Muscle of leg (tissue), 16 donors: ENCODE measurements at places on chromosomes 6 and 20. TPM values are rescaled to one million over a fixed set of nuclear protein-coding genes. Genes with fewer than 3 reads are reported as not detected.
A peak's percentile ranks its signal among the peaks of the same experiment; 100 is the strongest.

GRCh38 chr6:74941424-74941823 is 264.4 kb downstream of the COL12A1 start:
- DNase-seq, result peak; percentile 95

Gene SUPT3H
- 10.7 TPM for polyA plus RNA-seq

DNA sequence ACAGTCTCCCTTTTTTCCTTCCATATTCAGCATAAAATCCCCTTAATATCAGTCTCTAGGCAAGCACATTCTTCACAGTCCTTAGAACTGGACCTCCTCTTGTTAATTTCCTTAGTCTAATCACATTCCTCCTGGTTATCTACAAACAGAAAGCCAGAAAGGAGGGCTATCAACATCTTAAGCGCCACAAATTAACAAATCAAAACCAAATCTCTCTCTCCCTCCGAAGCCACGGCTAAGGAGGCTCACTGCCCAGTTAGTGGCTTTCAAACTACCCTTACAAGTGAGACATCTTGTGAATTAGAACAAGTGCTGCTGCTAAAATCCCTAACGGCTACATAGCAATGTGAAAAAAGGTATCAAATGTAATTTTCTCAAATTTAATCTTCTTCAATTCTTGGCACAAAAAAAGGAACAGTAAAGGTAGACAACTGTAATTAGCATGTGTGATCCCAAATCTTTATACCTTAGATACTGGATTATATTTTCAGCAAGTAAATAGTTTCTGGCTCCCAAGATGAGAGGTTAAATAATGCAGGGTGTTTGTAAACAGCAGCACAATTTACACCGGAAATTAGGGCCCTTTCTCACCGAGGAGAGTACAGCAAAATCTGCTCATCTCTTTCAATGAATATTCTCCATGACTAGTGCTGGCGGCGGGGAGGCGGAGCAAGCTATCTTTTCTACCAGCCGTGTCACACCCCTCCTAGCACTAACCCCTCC is 1.4 kb upstream of the TRIM39 start:
- no peak for DNase-seq

DNA sequence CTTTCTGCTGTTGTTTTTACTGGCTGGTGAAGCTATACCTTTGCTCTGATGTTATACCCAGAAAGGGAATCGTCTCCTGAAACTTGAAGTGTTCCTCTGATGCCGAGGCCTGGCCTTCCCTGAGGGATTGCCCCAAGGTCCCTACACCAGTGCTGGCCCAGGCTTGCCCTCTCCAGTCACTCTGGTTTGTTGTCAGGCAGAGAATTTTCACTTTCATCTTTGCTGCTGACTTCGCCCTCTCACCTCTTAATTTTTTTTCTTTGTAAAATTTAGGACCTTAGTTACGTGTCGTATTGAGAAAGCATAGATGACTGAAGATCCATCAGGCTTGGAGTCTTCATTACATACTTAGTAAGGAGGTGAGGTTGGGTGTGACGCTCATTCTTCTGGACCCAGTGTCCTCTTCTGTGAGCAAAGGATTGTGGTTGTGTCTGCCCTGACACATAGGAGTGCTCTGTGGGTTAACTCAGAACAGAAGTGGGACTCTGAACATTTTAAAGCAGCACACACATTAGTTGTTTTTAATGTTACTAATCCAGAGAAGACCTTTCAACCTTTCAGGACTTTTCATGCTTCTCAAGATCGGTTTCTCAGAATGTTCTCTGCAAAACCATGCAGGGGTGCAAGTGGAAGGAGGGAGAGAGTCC is 45.4 kb downstream of the TULP4 start:
- no peak for DNase-seq

DNA sequence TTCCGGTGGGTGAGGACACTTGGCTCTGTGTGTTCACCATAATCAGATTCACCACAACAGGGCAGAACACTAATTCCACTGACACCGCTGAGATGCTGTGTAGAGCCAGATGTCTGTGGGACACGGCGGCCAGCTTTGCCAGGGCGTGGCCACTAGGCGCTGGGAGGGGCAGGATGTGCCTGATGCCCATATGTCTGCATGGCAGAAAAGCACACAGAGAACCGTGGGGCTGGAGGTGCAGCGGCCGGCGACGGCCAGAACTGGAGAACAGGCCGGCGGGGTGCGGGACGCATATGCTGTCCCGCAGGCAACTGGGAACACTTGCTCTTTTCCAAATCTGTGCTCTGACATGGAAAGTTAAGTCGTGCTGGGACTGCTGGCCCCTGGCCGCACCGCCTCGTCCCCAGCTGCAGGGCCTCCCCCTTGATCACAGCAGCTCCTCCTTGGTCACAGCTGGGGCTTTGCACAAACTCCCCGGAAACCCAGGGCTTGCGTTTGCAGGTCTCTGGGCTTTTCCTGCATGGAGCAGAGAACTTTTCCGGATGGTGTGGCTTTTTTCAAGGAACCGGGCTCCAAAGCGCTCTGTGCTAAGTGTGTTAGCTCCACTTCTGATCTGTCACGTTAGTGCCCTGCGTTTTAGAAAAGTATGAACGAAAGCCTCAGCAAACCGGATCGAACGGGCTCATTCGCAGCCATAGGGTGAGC is 31.1 kb downstream of the NTSR1 start:
- peak; percentile 70 for DNase-seq

GRCh38 chr6:155260686-155261085 is 3.1 kb upstream of the CLDN20 start:
- DNase-seq, result no peak

DNA sequence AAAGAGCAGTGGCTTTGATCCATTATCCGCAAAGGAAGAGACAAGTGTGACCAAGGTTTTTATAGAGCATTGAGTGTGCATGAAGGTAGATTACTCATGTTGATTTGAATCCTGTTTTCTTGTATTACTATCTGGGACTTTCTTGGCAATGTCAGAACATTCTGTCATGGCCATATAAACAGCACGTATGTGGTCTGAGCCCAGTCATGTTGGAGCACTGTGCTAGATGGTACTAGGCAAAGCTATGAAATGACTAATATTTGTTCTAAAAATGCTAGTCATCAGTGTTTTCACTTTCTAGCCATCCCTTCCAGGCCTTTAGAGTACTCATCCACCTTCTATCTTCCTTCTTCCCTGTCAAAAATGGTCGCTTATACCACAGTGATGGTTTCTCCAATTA is 278.6 kb upstream of the FLRT3 start:
- no peak for DNase-seq

Gene PSMF1
- polyA plus RNA-seq, result 96.7 TPM

Gene OR2W1
- not detected for polyA plus RNA-seq

Gene OXT
- polyA plus RNA-seq, result 0.92 TPM

- DNase-seq, result no peak
Measured at GRCh38 chr20:17381724-17382123, 149.5 kb downstream of the BFSP1 start.

DNA sequence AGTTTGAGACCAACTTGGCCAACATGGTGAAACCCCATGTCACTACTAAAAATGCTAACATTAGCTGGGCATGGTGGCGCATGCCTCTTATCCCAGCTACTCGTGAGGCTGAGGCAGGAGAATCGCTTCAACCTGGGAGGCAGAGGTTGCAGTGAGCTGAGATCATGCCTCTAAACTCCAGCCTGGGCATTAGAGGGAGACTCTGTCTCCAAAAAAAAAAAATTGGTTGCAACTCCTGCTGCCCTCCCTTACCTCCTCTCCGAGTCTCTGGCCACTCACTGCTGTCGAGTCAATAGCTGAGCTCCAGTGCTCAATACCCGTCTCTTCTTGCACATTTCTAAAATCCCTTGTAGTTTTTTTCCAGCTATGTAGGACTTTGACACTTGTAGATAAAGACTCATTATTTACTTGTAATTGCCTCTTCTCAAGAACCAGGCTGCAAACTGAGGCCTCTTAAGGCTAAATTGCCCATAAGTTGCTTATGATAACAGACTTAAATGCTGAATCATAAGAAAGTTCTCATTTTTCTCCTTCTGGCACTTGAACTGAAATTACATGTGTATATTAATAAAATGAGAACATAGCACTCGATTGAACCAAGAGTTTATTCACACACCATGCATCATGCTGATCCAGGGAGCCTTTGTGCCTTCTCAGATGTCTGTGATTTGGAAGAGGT is 13.8 kb downstream of the HECA start:
- DNase-seq, result no peak

DNA sequence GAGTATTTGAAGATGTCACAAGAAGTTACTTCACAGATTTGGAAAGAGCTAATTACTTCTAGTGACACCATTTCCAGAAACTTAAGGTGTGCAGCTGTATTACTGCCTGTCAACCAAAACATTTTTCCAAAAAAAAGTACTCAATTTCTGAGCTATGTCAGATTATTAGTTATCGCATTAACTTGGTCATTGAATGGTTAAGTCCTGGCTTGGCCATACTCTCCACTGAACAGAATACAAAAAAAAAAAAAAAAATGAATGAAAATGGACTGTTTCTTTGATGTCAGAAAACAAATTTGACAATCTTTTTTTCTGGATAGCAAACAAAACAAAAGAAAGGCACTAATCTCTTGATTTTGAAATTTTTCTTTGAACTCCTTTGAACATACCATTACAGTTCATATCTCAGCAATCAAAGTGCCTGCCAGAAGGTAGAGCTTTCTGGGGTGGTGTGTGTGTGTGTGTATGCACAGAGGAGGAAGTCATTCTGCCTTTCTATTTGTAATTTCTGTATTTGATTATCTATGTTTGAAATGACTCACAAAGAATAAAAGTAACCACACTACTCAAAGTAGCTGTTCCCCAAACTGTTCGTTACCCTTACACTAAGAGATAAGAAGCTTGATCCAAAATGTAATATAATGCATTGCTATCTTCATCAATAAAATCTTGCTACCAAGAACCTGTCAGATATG is 210.8 kb upstream of the FUT9 start:
- DNase-seq, result no peak

DNA sequence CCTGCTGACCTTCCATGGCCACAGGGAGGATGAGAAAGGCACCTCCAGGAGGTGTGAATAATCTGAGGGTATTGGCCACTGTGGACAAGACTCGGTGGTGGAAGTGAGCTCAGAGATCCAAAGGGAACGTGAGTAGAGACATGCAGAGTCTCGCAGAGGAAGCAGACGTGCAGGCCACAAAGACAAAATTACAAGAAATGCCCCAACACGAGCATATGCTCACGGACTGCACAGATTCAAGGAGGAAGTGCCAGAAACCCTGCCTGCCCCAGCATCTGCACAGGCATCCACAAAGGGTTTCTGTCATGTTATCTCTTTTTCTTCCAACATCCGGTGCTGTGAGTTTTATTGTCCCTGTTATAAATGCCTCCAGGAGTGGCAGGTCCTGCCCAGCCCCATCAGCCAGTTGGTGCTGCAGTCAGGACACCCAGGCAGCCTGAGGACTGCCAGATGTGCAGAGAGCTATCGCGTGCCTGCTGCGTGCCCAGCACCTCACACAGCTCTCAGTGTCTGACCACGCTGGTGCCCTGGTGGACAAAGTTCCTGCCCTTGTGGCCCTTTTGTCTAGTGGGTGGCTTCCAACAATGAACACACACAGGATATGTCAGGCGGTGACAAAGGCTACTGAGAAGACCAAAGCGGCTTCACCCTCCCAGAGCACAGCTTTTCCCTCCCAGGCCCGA is 34.0 kb upstream of the FANCE start:
- DNase-seq, result peak; percentile 57

DNA sequence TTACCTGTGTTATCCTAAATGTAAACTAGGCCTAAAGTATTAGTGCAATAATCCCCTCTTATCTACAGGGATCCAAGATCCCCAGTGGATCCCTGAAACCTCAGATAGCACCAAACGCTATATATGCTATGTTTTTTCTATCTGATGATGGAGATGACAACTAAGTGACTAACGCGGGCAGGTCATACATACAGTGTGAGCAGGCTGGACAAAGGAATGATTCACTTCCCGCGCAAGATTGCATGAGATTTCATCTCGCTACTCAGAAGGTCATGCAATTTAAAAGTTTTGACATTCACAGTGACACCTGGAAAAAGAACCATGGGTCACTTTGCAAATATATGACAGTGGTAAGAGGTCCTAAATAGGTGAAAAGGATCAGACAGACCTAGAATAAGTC is 875.9 kb downstream of the HACE1 start:
- DNase-seq, result no peak

- DNase-seq, result peak; percentile 54
Measured at GRCh38 chr20:52191916-52192718, 538 bp upstream of the ZFP64 start.

DNA sequence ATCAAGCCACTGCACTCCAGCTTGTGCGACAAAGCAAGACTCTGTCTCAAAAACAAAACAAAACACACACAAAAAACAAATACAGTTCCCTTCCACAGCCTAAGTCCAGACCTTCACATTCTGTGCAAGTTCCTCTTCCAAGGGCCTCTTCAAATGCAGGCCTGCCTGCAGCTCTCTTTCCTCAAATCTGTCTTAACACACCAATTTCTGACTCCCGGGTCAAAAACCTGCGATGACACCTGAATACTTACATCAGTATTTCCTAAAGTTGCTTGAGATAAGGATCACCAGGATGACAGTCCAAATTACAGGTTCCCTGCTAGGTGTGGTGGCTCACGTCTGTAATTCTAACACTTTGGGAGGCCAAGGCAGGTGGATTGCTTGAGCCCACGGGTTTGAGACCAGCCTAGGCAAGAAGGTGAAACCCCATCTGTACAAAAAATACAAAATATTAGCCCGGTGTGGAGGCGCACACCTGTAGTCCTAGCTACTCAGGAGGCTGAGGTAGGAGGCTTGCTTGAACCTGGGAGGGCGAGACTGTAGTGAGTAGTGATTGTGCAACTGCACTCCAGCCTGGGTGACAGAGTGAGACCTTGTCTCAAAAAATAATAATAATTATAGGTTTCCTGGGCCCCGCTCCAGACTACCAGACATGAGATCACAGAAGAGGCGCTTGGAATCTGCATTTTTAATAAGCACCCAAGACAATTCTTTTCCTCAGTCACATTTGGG is 8.8 kb upstream of the PARD6B start:
- DNase-seq, result no peak

Gene HIVEP2
- polyA plus RNA-seq, result 13.1 TPM

DNA sequence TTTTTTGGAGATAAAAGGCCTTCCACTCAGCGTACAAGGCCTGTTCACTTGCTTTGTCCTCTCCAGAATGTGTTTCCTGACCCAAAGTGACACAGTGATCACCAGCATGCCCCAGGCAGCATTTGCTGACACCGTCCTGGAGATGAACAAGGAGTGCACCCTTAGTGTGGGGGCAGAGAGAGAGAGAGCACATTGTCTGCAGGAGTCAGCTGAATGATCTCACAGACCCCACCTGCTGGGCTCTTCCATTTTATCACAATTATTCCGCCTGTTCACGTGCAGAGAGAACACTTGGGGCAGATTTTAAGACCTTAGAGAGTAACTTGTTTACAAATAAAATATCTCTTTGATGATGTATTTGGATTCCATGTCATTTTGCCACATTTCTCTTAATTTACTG is 22.4 kb upstream of the MAS1L start:
- DNase-seq, result peak; percentile 1
